ENCODE measurements at places on chromosomes 16 and 17.

GRCh38 chr17:2964370-2964769 lies 99.0 kb downstream of the OR1D5 start:
- DNase-seq, result no peak

- no peak for DNase-seq
Observed at GRCh38 chr16:66878067-66878466, 2.2 kb upstream of the PDP2 start.

- DNase-seq, result no peak
Observed at GRCh38 chr16:1708768-1709180, 2.8 kb downstream of the MAPK8IP3 start.

- DNase-seq, result no peak
Observed at GRCh38 chr17:34709158-34709754, 129.9 kb downstream of the TMEM132E start.

DNA sequence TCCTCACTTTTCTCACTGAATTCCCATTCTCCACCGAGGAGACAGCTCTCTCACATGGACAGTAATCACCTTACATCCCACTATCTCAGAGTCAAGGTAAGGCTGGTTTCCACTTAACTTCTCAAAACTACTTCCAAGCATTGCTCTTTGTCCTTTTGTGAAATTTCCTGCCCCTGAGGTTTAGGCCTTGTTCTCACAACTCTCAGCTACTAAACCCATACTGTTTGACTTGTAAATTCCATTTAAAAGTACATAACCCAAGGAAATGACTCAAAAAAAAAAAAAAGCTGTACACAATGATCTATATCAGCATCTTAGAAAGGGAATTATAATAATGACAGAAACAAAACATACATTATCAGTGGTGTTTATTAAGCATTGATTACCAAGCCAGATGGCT lies 8.8 kb downstream of the CDC27 start:
- no peak for DNase-seq
